Body of pancreas (tissue), 4 donors: ENCODE measurements at places on chromosomes 6 and 20. TPM values are rescaled to one million over a fixed set of nuclear protein-coding genes. Genes with fewer than 3 reads are reported as not detected.
A peak's percentile ranks its signal among the peaks of the same experiment; 100 is the strongest.

- H3K4me3 ChIP-seq = no peak overlapping the region
- no peaks in the 10 kb centered on the region for H3K27me3 ChIP-seq
- no peaks in the 10 kb centered on the region for H3K36me3 ChIP-seq
- DNase-seq = no peak
- peaks cover 10% of the 10 kb centered on the region for H3K4me1 ChIP-seq
Measured at GRCh38 chr6:100342830-100343229, 121.9 kb downstream of the SIM1 start.

GRCh38 chr6:14831937-14832336 is 413.9 kb upstream of the JARID2 start:
- H3K27me3 ChIP-seq = no peaks in the 10 kb centered on the region
- H3K4me3 ChIP-seq = no peak overlapping the region
- no peaks in the 10 kb centered on the region for H3K4me1 ChIP-seq
- no peak for DNase-seq

DNA sequence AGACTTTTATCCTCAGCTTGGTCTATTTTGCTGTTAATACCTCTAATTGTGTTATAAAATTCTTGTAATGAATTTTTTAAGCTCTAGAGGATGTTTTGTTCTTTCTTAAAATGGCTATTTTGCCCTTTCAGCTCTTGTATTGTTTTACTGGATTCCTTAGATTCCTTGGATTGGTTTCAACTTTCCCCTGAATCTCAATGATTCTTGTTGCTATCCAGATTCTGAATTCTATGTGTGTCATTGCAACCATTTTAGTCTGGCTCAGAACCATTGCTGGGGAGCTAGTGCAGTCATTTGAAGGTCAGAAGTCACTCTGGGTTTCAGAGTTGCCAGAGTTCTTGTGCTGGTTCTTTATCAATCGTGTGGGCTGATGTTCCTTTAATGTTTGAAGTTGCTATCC is 37.1 kb downstream of the OTOR start:
- no peaks in the 10 kb centered on the region for H3K4me1 ChIP-seq
- no peaks in the 10 kb centered on the region for H3K36me3 ChIP-seq
- no peaks in the 10 kb centered on the region for H3K27me3 ChIP-seq
- no peak overlapping the region for H3K4me3 ChIP-seq

The DLK2 gene
- total RNA-seq = not detected

GRCh38 chr6:13194852-13195251 is 133.5 kb downstream of the TBC1D7 start:
- H3K27me3 ChIP-seq = no peaks in the 10 kb centered on the region
- no peaks in the 10 kb centered on the region for H3K36me3 ChIP-seq
- H3K27ac ChIP-seq = no peak overlapping the region
- H3K4me3 ChIP-seq = no peak overlapping the region
- no peaks in the 10 kb centered on the region for H3K4me1 ChIP-seq
- peak; percentile 51 for DNase-seq

DNA sequence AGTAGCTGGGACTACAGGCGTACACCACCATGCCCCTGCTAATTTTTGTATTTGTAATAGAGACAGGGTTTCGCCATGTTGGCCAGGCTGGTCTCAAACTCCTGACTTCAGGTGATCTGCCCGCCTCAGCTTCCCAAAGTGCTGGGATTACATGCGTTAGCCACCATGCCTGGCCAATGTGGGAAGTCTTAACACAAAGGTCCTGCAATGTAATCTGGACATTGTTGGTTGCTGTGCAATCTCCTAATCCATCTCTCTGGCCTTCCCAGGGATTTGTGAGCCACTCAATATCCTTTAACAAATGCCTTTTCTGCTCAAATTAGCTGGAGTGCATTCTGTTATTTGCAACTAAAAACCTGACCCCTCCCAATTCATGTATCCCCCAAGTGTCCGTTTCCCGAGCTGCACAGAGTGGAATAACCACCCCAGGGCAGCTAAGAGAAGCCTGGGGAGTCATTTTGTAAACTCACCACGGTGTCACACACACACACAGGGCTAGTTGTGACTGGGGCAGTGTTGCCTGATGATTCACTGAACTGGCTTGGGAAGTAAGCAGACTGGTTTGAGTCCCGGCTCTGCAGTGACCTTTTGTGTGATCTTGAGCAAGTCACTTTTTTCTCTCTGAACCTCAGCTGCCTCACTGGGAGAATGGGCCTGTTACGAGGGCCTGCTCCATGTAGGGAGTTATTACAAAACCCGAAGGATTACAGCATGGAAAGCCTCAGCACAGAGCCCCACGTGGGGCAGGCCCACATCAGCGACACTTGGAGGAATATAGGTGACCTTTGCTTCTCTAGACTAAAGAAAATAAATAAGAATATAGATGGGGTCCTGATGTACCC is 152.3 kb downstream of the ZMYND8 start:
- H3K27me3 ChIP-seq = no peaks in the 10 kb centered on the region
- no peak for DNase-seq
- H3K4me1 ChIP-seq = peaks cover 8% of the 10 kb centered on the region
- no peaks in the 10 kb centered on the region for H3K36me3 ChIP-seq

- H3K36me3 ChIP-seq = no peaks in the 10 kb centered on the region
- no peak for DNase-seq
- no peak overlapping the region for H3K27ac ChIP-seq
- H3K4me3 ChIP-seq = no peak overlapping the region
Measured at GRCh38 chr20:63060057-63060991, 53.6 kb upstream of the BHLHE23 start.

The C20orf202 gene
- total RNA-seq = not detected

The POPDC3 gene
- not detected for total RNA-seq

The GLP1R gene
- total RNA-seq = 6.9 TPM

The XKR7 gene
- total RNA-seq = 0.33 TPM

The SPTLC3 gene
- total RNA-seq = 18.4 TPM

DNA sequence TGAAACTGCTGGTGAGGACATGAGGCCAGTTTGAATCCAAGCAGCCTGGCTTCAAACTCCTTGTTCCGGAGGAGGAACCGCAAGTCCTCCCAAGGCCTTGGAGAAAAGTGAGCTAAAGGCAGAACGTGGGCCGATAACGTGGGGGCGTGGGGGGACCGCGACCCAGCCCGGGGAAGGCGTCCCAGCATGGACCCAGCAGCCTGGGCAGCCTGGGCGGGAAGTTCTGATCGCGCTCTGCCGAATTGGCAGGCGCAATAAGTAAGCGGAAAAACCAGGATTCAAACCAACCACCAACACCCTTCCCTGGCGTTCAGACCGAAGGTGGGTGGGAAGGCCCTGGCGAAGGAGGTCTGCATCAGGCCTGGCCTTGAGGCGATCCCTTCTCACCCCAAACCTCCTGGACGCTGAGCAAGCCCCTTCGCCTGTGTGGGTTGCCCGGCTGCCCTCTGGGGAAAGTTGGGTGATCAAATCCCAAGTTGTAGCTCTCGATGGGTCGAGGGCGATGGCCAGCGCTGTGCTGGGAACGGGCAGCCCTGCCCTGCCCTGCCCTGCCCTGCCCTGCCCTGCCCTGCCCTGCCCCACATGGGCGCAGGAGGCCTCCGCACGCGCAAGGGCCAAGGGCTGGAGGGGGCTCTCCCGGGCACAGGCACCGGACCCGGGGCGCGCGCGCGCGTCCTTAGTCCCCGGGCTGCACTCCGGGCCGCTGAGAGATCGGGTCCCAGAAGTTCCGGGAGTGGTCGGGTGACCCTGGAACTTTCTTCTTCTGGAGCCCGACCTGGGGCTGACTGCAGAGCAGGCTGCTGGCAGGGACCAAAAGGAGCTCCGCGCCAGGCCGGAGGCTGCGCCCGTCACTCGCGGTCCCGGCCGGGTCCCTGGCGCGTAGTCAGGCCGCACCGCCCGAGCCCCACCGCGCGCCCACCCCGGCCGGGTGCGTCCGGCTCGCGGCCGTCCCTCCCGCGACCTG is 637 bp upstream of the SLC22A3 start:
- H3K27me3 ChIP-seq = peaks cover 10% of the 10 kb centered on the region
- no peak overlapping the region for H3K4me3 ChIP-seq
- no peaks in the 10 kb centered on the region for H3K36me3 ChIP-seq
- H3K4me1 ChIP-seq = peaks cover 13% of the 10 kb centered on the region
- no peak overlapping the region for H3K27ac ChIP-seq

The BMP5 gene
- total RNA-seq = 0.99 TPM

DNA sequence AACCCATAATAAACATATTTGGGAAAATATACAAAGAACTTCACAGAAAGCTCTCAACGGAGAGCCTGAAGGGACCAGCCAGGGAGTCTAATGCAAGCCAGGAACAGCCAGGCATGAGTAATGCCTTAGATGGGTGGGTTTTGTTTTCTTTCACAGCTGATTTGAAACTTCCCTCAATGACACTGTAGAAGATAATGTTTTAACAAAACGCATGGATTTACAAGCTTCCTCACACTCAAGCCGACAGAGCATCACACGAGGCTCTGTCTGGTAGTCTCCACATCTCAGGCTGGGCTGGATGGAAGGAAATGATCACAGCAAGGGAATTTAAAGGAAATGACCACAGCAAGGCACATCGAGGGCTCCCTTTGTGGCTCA is 113.9 kb downstream of the GMPR start:
- no peak overlapping the region for H3K27ac ChIP-seq
- no peaks in the 10 kb centered on the region for H3K4me1 ChIP-seq
- H3K27me3 ChIP-seq = no peaks in the 10 kb centered on the region

- H3K27me3 ChIP-seq = no peaks in the 10 kb centered on the region
- DNase-seq = no peak
- H3K36me3 ChIP-seq = no peaks in the 10 kb centered on the region
- H3K4me1 ChIP-seq = no peaks in the 10 kb centered on the region
Measured at GRCh38 chr6:82277686-82278085, 30.1 kb upstream of the IBTK start.

GRCh38 chr6:118725944-118726343 is 74.6 kb upstream of the CEP85L start:
- no peaks in the 10 kb centered on the region for H3K4me1 ChIP-seq
- no peaks in the 10 kb centered on the region for H3K36me3 ChIP-seq
- H3K27me3 ChIP-seq = no peaks in the 10 kb centered on the region
- H3K4me3 ChIP-seq = no peak overlapping the region
- DNase-seq = no peak
- no peak overlapping the region for H3K27ac ChIP-seq

The SEL1L2 gene
- total RNA-seq = not detected

DNA sequence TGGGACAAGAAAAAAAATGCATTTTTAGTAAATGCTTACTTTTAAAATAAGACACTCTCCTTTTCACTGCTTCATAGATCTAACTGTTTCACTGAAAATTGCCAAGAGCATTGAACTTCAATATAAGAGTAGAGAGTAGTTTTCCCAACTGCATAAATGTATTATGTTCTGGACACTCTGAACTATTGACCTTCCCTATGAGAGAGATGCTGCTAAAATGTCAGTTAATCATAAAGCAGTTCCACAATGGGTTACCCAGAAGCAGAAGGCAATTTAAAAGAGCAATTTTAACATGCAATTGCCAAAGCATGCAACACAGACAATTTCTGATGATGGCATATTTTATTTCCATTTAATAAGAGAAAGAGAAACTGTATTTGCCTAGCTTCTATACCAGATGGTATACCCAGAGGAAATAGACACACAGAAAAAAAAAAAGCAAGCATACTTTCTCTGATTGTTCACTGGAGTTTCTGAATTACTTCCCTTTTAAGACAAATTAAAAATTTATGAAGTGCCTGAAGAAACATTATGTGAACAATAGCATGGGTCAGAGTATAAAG is 279.1 kb upstream of the THEMIS start:
- H3K36me3 ChIP-seq = no peaks in the 10 kb centered on the region
- peaks cover 2% of the 10 kb centered on the region for H3K4me1 ChIP-seq
- H3K4me3 ChIP-seq = no peak overlapping the region
- H3K27me3 ChIP-seq = no peaks in the 10 kb centered on the region
- no peak overlapping the region for H3K27ac ChIP-seq

- no peaks in the 10 kb centered on the region for H3K4me1 ChIP-seq
- H3K27me3 ChIP-seq = no peaks in the 10 kb centered on the region
- H3K4me3 ChIP-seq = no peak overlapping the region
- H3K27ac ChIP-seq = no peak overlapping the region
Measured at GRCh38 chr6:92479831-92480230, 939.5 kb downstream of the EPHA7 start.

DNA sequence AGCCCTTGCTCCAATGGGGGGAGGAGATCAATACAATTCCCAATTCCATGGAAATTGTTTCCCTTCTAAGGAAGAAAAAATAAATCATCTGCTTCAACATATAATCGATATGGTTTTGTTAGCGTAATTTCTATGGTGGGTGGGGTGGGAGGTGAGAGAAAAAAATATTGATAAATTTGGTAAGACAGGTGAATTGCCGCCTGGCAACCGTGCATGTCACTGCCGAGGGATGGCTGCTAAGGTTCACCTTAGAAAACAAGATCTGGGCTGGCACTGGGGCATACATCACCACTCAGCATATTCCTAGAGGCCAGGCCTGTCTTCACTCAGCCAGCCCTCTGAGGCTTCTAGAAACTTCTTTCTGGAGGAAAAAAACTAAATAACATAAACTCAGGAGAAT is 104.1 kb downstream of the ZNF217 start:
- H3K36me3 ChIP-seq = no peaks in the 10 kb centered on the region
- no peaks in the 10 kb centered on the region for H3K27me3 ChIP-seq
- no peaks in the 10 kb centered on the region for H3K4me1 ChIP-seq

GRCh38 chr20:31933698-31934097 is 18.1 kb downstream of the PDRG1 start:
- no peak overlapping the region for H3K27ac ChIP-seq
- no peaks in the 10 kb centered on the region for H3K27me3 ChIP-seq
- H3K4me3 ChIP-seq = no peak overlapping the region

DNA sequence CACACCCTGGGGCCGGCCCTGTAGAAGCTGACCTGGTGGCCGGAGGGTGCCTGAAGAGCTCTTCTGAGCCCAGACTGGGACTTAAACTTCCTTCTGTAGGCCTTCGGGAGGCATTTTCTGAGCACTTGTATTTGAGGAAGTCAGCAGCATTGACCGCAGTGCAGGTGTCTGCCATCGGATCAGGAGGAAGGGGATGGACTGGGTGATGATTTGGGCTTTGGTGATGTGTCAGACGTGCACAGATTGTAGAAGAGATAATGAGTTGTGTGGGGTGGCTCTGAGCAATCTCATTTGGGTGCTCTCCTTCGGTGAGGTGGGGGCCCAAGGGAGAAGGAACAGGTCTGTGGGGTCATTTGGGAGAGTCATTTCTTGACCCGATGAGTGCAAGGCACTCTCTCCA is 150.9 kb downstream of the ARID1B start:
- H3K4me3 ChIP-seq = no peak overlapping the region
- peaks cover 37% of the 10 kb centered on the region for H3K4me1 ChIP-seq
- H3K27ac ChIP-seq = no peak overlapping the region
- no peaks in the 10 kb centered on the region for H3K36me3 ChIP-seq
- DNase-seq = no peak

GRCh38 chr6:16236009-16236501 is 2.3 kb upstream of the GMPR start:
- no peak for DNase-seq
- H3K36me3 ChIP-seq = no peaks in the 10 kb centered on the region
- peaks cover 24% of the 10 kb centered on the region for H3K4me1 ChIP-seq
- H3K27me3 ChIP-seq = no peaks in the 10 kb centered on the region
- H3K27ac ChIP-seq = peak overlapping the region; percentile 46

The CST5 gene
- total RNA-seq = not detected

DNA sequence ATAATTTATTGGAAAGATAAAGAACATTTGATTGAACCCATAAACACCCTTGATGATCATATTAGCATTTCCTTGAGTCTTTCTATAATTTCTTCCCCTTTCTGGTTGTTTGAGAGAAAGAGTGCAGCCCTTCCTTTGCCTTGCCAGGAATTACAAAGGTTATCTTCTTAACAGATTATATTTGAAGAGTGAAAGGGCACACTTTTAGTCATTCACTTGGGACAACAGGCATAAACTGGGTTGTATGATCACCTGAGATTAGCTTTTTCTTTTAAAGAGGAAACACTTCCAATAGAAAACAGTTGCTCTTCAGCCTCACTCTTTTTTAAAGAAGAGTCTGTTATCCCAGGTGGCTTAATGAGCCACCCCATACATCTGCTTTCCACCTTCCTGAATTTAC is 295.2 kb downstream of the PHF3 start:
- no peak overlapping the region for H3K27ac ChIP-seq
- no peak for DNase-seq
- no peak overlapping the region for H3K4me3 ChIP-seq
